ENCODE measurements at places on chromosomes 13 and 19. TPM values are rescaled to one million over a fixed set of nuclear protein-coding genes. Genes with fewer than 3 reads are reported as not detected.

CLEC17A gene
- not detected for total RNA-seq

KCNK6 gene
- total RNA-seq = 1.0 TPM

GNA15 gene
- 2.0 TPM for total RNA-seq

GPR180 gene
- 3.6 TPM for total RNA-seq

KCNC3 gene
- 0.85 TPM for total RNA-seq

INTS6 gene
- total RNA-seq = 49.7 TPM

CGB5 gene
- not detected for total RNA-seq

CYP2F1 gene
- total RNA-seq = not detected

DMAC2 gene
- total RNA-seq = 38.1 TPM

N4BP2L2 gene
- 204 TPM for total RNA-seq

GAPDHS gene
- not detected for total RNA-seq

SCN1B gene
- 0.59 TPM for total RNA-seq

TRMT1 gene
- total RNA-seq = 38.8 TPM

IFI30 gene
- total RNA-seq = 4.1 TPM

APOC1 gene
- 7.4 TPM for total RNA-seq

ZGLP1 gene
- not detected for total RNA-seq

GPR12 gene
- total RNA-seq = not detected

NDUFB7 gene
- total RNA-seq = 119 TPM

LIM2 gene
- total RNA-seq = not detected

CCDC70 gene
- not detected for total RNA-seq

B3GNT3 gene
- 1.4 TPM for total RNA-seq

RASIP1 gene
- 21.8 TPM for total RNA-seq

PSMD8 gene
- total RNA-seq = 156 TPM

CACTIN gene
- total RNA-seq = 25.2 TPM

CCDC9 gene
- 4.9 TPM for total RNA-seq

BEST2 gene
- not detected for total RNA-seq

S1PR2 gene
- total RNA-seq = 17.8 TPM

MAP3K10 gene
- total RNA-seq = 1.2 TPM

KPNA3 gene
- 23.1 TPM for total RNA-seq

TTYH1 gene
- not detected for total RNA-seq

LENG8 gene
- total RNA-seq = 58.1 TPM

ATP4B gene
- not detected for total RNA-seq

TPP2 gene
- 83.5 TPM for total RNA-seq

ZNF628 gene
- 29.5 TPM for total RNA-seq

ITGBL1 gene
- total RNA-seq = not detected

All from uterus (tissue), 4 donors.